K562 (cell line): ENCODE measurements at places on chromosomes 12 and 14. TPM values are rescaled to one million over a fixed set of nuclear protein-coding genes. Genes with fewer than 3 reads are reported as not detected.

TSPAN19 gene
- not detected in 2 replicates for total RNA-seq

ACOT4 gene
- total RNA-seq = not detected in 2 replicates

PRR4 gene
- 1.6 and 2.1 TPM in 2 replicates for total RNA-seq

ENDOU gene
- not detected in 2 replicates for total RNA-seq

SLC17A8 gene
- total RNA-seq = not detected in 2 replicates

ESYT1 gene
- 237 and 251 TPM in 2 replicates for total RNA-seq

SERPINA1 gene
- 4.1 and 6.0 TPM in 2 replicates for total RNA-seq

SLCO1B1 gene
- total RNA-seq = not detected in 2 replicates

GPRC5A gene
- 0.64 and 0.78 TPM in 2 replicates for total RNA-seq

CLMN gene
- total RNA-seq = 0.09 and 0.18 TPM in 2 replicates

ZNF384 gene
- 34.3 and 36.9 TPM in 2 replicates for total RNA-seq

ZBTB42 gene
- total RNA-seq = 7.4 and 8.5 TPM in 2 replicates

LRRK2 gene
- total RNA-seq = 0.58 and 0.89 TPM in 2 replicates

LTA4H gene
- total RNA-seq = 32.9 and 33.2 TPM in 2 replicates

ZNF740 gene
- total RNA-seq = 39.6 and 46.4 TPM in 2 replicates

RNF212B gene
- total RNA-seq = 0.27 TPM in 1 of 2 replicates, not detected in the other

GALNT16 gene
- not detected in 2 replicates for total RNA-seq

DIO3 gene
- total RNA-seq = not detected in 2 replicates

BCL11B gene
- 0.09 and 0.18 TPM in 2 replicates for total RNA-seq

TIMM9 gene
- 53.2 and 61.2 TPM in 2 replicates for total RNA-seq

RTN1 gene
- total RNA-seq = not detected in 2 replicates

HOXC9 gene
- total RNA-seq = 9.3 and 9.9 TPM in 2 replicates

FGF6 gene
- not detected in 2 replicates for total RNA-seq

DACT1 gene
- 0.13 TPM in 2 replicates for total RNA-seq

COL2A1 gene
- total RNA-seq = not detected in 2 replicates

FBLN5 gene
- 0.22 and 0.25 TPM in 2 replicates for total RNA-seq

CLEC4D gene
- total RNA-seq = not detected in 2 replicates

SLC7A7 gene
- 0.36 and 0.60 TPM in 2 replicates for total RNA-seq

IFNG gene
- 0.29 and 0.38 TPM in 2 replicates for total RNA-seq

PZP gene
- total RNA-seq = not detected in 2 replicates

RHEBL1 gene
- 7.7 and 8.8 TPM in 2 replicates for total RNA-seq

SPTB gene
- total RNA-seq = 40.1 and 45.9 TPM in 2 replicates

NPAS3 gene
- not detected in 2 replicates for total RNA-seq

COA8 gene
- 34.6 and 35.5 TPM in 2 replicates for total RNA-seq

NINJ2 gene
- 2.3 and 2.6 TPM in 2 replicates for total RNA-seq

PNP gene
- 119 and 130 TPM in 2 replicates for total RNA-seq

EP400 gene
- 49.2 and 58.0 TPM in 2 replicates for total RNA-seq

HCAR1 gene
- not detected in 2 replicates for total RNA-seq

TROAP gene
- total RNA-seq = 72.9 and 83.0 TPM in 2 replicates

NEUROD4 gene
- not detected in 2 replicates for total RNA-seq

DAO gene
- not detected in 2 replicates for total RNA-seq

BHLHE41 gene
- 0.45 TPM in 1 of 2 replicates, not detected in the other for total RNA-seq

ADAM21 gene
- not detected in 2 replicates for total RNA-seq

CFAP251 gene
- total RNA-seq = 17.2 and 18.2 TPM in 2 replicates

METAP2 gene
- total RNA-seq = 107 and 112 TPM in 2 replicates

AJUBA gene
- total RNA-seq = 2.9 and 4.3 TPM in 2 replicates

BCAT1 gene
- total RNA-seq = 154 and 157 TPM in 2 replicates

KLRC2 gene
- not detected in 2 replicates for total RNA-seq

SLC4A8 gene
- not detected in 2 replicates for total RNA-seq

CCDC175 gene
- not detected in 2 replicates for total RNA-seq

RNASE1 gene
- total RNA-seq = 6.4 and 6.8 TPM in 2 replicates

CD163L1 gene
- total RNA-seq = 1.2 and 1.3 TPM in 2 replicates

ATP6V1D gene
- 30.4 and 36.6 TPM in 2 replicates for total RNA-seq

JAG2 gene
- 43.4 and 48.4 TPM in 2 replicates for total RNA-seq

SMCO2 gene
- not detected in 2 replicates for total RNA-seq

NRDE2 gene
- 14.6 and 15.0 TPM in 2 replicates for total RNA-seq

CARMIL3 gene
- 0.11 TPM in 1 of 2 replicates, not detected in the other for total RNA-seq
